ENCODE measurements at places on chromosomes 4 and X.

- DNase-seq, result no peak
Measured at GRCh38 chr4:40998675-40999358, 215.5 kb downstream of the APBB2 start.

DNA sequence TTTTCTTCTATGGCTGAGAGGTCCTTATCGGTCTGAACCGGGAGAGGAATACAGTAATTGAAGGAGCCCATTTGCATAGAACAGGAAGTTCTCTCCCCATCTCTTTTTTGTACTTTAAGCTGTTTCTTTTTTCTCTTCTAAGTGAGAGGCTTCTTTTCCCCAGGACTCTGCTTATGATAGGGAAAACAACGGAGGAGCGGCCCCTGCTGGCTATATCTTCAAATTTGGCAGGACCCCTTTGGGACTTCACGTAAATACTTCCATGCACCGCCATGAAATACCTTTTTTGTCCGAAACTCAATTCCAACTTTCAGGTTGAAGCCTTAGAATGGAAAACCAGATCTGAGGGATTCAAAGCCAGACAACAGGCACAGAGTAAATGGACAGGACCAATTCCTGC, 1153.0 kb upstream of the INTU start:
- no peak for DNase-seq

- no peak for DNase-seq
Measured at GRCh38 chr4:16122784-16123183, 39.0 kb upstream of the PROM1 start.

- no peak for DNase-seq
Measured at GRCh38 chrX:17552044-17552650, 177.1 kb downstream of the NHS start.

- DNase-seq, result no peak
Measured at GRCh38 chrX:129116676-129117470, 406.4 kb downstream of the SMARCA1 start.

DNA sequence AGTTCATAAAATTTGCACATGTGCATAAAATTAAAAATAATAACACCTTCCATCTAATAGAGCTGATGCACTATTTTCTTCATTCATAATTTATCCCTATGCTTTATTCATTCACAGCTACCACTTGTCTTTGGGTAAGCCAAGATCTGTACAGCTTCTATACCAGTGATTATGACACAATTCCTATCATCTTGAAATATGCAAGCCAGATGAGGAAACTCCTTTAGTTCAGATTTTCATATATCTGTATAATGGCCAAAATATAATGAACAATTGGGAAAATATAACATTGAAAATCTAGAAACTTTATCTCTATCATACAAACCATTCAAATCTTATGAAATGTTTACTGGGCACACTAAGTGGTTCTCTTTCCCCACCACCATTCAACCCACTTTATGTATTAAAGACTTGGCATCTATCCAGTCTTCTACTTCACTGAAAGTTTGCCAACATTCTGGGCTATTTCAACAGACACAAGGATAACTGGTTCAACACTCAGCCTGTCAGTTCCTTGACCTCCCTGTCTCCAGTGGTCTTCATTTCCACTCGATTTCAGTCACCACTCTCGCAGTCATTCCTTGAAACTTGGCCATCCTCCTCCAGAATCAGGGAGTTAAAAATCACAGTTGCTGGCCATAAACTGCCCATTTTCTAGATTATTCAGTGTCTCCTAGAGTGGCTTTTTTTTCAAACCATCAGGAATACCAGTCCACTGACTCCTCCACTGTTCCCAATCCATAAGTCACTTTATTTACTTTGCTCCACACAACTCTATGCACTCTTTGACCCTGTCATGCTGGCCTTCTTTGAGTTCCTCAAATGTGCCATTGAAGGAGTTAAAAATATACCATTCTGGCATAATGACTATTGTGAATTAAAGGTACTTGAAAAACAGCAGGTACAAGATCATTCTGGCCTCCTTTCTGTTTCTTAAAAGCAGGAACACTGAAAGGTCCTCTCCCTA, 85.5 kb downstream of the CAMK2D start:
- no peak for DNase-seq

DNA sequence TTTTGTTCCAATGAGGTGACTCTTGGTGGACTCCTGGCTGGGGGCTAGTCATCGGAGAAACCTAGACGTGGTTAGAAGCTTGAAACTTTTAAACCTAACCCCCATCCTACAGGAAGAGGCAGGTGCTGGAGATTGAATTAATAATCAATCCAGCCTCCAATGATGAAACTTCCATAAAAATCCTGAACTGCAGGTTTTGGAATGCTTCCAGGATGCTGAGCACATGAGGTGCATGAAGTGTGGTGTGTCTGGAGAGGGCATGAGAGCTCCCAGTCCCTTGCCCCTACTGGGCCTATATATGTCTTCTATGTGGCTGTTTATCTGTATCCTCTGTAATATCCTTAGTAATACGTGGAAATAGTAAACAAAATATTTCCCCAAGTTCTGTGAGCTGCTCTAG, 90.7 kb upstream of the PDHA2 start:
- no peak for DNase-seq

GRCh38 chr4:55671667-55672066, 35.6 kb upstream of the NMU start:
- DNase-seq, result no peak

DNA sequence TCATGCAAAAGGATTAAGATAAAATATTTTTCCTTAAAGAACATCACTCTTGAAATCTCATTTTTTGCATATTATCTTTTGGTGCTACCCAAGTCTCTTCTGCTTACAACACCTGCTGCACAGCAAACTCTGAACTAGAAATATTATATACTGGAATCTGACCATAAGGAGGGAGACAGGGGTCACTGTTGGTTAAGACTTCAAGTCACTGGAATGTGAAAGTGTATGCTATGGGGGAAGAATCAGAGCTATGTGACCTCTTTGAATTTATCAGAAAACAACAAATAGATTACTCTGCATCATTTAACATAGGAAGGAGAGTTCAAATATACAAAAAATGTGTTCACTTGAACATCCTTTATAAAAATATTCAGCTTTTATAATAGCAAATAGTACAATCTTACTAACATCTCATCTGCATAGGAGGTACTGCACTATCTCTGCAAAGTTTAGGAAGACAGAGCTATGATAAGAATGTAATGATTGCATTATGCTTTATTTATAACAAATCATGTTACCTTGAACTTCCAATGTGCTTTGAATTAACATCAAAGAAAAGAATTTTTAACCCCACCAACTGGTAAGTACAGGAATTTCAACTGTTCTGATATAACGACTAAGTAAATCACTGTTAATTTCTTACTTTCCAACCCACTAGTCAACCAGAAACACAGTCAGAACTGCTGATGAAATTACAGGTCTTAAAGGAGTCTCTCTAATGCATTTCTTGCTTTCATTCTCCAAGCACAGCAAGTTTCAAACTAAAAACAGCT, 69.8 kb downstream of the ZNF827 start:
- DNase-seq, result no peak

GRCh38 chr4:128600410-128600809, 209.1 kb upstream of the JADE1 start:
- peak; percentile 35 for DNase-seq

GRCh38 chr4:41120297-41121217, 93.8 kb downstream of the APBB2 start:
- peak; percentile 76 for DNase-seq

DNA sequence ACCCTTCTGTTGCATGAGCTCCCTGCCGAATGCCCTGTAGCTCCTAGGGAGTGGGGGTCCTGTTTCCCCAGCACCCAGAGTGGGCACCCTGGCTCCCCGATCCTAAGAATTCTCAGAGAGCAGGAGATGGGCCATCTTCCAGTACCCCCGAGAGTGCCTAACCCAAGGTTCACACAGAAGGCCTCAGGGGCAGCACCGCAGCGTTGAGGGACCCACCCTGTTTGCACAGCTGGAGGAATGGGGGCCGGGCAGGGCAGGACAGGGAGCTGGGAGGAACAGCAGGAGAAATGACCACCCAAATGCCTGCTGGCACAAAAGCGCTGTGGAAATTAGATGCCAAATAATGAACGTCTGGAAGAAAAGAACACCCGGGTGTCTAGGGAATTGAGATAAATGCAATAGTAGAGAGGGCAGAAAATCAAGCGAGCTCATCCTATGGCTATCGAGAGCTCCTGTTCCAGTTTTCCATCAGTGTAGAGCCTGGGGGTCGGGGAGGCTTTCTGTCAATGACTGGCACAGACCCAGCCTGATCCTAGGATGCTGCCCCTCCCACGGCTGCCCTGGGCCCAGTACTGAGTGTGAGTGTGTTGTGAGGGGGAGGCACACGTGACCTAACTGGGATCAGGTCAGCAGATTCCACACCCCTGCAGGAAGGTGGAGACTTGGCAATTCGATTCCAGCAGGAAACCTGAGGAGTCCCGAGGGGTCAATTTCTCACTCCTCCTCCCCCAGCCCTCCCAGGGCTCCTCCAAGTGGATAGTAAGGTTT, 25.7 kb downstream of the SEPTIN6 start:
- no peak for DNase-seq

DNA sequence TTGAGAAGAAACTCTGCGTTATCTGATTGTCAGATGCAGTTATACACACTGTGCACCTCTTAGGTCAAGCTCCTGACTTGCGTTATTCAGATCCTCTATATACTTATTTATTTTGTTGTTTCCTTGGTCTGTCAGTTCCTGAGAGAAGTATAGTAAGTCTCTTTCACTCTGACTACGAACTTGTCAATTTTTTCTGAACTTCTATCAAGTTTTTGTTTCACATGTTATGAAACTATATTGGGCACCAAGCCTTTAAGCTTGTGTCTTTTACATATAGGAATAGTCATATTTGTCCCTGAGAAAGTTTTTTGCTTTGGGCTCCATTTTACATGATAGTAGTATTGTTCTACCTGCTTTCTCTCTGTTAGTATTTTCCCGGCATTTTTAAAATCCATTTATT, 31.7 kb downstream of the ZNF275 start:
- DNase-seq, result no peak

GRCh38 chr4:164134388-164134787, 619.5 kb upstream of the SMIM31 start:
- no peak for DNase-seq

DNA sequence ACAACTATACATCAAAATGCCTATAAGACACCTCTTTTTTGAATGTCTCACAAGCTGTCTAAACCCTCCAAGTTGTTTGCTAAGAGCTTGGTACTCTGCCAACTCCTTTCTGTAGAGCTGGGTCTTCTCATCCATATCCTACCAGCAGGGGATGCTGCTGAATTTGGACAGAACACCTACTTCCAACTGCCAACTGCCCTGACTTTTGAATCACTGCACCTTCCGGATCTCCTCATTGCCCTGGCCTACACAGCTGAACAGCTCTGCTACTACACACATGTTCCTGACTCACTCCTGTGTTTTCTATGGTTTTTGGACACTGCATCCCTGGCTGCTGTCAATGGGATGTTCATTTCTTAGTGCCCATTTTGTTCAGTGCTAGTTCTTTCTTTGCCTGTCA, 18.7 kb downstream of the FAM184B start:
- no peak for DNase-seq

- no peak for DNase-seq
Measured at GRCh38 chr4:137896221-137896737, 345.9 kb downstream of the SLC7A11 start.

DNA sequence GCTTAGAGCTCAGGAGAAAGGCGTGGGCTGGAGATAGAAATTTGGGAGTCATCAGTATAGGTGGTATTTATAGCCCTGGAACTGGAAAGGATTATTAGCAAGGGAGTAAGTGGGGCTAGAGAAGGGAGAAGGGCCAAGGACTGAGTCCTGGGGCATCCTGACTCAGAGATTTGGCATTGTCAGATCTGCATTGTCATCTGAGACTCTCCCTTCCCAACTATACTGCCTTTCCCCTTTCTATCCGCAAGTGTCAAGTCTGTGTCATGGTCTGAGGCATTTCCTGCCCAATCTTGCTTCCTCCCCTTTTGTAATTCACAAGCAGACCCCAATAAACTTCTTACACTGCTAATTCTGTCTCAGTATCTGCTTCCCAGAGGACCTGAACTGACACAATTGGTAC, 24.4 kb upstream of the SLC25A43 start:
- DNase-seq, result no peak

DNA sequence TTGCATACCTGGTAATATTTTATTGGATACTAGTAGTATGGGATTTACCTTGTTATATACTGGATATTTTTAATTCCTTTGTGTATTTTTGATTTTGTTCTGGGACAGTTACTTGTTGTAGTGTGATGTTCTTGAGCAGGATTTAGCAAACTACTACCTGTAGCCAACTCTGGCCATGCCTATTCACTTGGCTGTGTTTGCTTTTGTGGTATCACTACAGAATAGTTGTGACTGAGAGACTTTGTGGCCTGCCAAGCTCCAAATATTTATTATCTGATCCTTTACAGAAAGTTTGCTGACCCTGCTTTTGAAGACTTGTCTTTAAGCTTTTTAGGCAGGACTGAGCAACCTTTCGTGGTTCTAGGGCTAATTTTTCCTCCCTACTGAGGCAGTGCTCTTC, 17.8 kb downstream of the ZCCHC4 start:
- no peak for DNase-seq

DNA sequence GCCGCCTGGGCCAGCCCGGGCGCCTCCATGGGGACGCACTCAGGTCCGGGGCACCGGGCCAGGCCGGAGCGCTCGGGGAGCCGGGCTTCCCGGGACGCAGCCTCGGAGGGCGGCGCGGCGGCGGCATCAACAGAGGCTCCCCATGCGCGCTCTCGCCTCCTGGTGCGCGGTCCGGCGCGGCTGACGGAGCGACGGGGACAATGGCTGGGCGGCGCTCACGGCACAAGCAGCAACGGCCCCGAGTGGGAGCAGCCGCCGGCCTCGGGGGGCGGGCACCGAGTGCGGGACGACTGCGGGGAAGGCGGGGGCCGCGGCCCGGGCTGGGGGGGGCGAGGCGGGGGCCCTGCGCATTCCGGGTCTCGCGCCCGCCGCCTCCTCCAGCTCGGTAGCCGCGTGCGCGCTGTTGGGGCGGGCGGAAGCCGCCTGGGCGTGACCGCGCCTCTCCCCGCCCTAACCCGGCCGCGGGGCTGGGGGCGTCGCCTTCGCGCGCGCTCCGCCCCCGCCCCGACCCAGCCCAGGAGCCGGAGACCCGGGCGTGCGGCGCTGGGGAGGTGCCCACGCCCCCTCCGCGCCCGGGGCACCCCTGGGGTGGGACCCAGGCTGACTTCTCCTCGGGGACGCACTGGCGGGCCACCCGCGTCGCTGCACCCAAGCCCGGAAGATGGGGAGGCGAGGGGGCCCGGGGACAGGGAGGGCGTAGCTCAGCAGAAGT, at the start of gene PRKX:
Gene PRKX (minus strand): TSS at position 425 of the 712 bp plus-strand sequence. CDS start 396 bp downstream, at position 29.
- DNase-seq, result peak; percentile 93

- DNase-seq, result no peak
Measured at GRCh38 chrX:15758140-15758539, 20.1 kb downstream of the CA5B start.

- DNase-seq, result no peak
Measured at GRCh38 chr4:94348666-94349065, 6.0 kb upstream of the HPGDS start.

DNA sequence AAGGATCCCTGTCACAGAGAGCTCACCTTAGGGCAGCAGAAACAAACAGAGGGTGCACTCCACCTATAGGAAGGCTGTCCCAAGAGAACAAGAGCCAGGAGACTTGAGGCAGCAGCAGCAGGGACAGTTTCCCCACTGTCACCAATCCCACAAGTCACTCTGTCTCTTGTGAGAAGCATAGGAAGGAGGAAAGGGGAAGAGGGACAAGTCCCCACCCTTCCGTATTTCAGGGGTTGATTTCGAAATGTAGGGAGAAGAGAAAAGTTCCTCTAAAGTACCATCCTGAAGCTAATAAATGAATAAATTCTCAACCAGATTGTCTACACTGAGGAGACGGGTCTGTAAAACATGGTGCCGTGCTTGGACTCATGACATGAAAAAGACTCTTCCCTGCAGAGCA, 9.5 kb upstream of the TLR8 start:
- DNase-seq, result no peak

All from upper lobe of left lung (tissue), 6 donors.